ENCODE measurements at places on chromosomes 7 and 10.

GRCh38 chr7:80934321-80934720 lies 15.5 kb upstream of the SEMA3C start:
- DNase-seq, result no peak

- DNase-seq, result no peak
These were observed 763.4 kb downstream of the KCNMA1 start for GRCh38 chr10:76874176-76874575.

- DNase-seq, result no peak
These were observed 275.6 kb downstream of the SFMBT2 start for GRCh38 chr10:7135188-7135587.

- no peak for DNase-seq
These were observed 930 bp downstream of the KNDC1 start for GRCh38 chr10:133160826-133161471.

All from activated T-helper 2 cell treated with anti-CD3 and anti-CD28 coated beads, Interferon-gamma antibody, Interleukin-2, Interleukin-4, amounts not matched to agents 10 μg/mL and 5 μg/mL and 100 μg/mL, durations not matched to agents 14 hours and 24 hours and 36 hours (primary cell).